ENCODE measurements at places on chromosomes 5 and 9.

- no peak for ATAC-seq
These were observed 113.5 kb upstream of the TNPO1 start for GRCh38 chr5:72702881-72703434.

- ATAC-seq, result no peak
These were observed 31.7 kb upstream of the CDK5RAP2 start for GRCh38 chr9:120611690-120612068.

DNA sequence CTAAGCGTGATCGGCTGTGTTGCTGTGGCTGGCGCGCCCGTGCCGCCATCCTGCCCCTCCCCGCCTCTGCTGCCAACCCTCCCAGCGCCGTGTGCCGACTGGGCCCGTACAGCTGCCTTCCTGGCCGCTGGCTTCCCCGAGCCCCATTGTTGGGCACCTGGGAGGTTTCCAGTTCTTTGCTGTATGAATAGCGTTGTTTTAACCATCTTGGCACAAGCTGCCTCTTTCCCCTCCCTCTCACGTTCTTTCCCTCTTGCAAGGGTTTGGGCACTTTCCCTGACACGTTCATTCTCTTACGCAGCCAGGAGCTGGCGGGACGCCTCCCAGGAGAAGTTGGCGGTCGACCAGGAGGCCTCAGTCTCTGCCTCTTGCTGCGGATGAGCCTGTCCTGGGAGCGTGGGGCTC, 43.1 kb upstream of the RXRA start:
- ATAC-seq, result peak; percentile 65

DNA sequence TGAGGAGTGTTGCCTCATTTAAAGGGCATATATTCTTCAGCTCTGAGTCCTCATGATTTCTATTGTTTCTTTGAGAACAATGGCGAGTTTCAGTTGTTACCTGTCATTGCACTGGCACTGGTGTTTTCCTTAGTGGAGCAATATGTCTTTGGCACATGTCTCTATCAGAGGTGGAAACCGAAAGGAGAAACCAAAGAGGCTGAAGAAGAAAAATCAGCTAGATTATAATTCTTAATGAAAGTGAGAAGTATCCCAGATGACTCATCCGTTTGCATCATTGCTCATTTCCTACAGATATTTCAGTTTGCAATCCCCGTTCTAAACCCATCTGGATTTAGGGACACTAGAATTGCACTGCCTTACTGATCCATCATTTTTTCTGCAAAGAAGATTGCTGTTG, 324.6 kb downstream of the TMEM232 start:
- peak; percentile 68 for ATAC-seq

GRCh38 chr9:93648836-93649235, 72.5 kb downstream of the PHF2 start:
- no peak for ATAC-seq

GRCh38 chr5:88792144-88792840, 90.7 kb downstream of the MEF2C start:
- no peak for ATAC-seq

GRCh38 chr5:168654211-168654721, 75.1 kb upstream of the PANK3 start:
- ATAC-seq, result no peak

Measured in motor neuron (in vitro differentiated cells).